ENCODE measurements at places on chromosomes 3 and 15.
A peak's percentile ranks its signal among the peaks of the same experiment; 100 is the strongest.

DNA sequence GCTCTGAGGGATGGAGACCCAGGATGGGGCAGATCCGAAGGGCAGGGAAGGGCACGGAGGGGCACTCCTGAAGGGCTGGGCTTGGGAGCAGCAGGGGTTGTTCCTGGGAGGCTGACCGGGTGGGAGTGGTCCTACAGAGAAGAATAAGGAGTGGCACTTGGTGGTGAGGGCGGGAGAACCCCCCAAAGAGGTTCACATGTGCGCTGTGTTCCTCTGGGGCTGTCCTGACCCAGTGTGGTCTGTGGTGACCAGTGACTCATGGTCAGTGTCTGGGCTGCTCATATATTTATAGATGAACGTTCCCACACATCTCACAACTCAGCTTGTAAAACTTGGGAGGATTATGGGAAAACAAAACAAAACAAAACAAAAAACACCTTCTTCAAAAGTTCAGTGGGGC, 10.0 kb downstream of the TRPM1 start:
- DNase-seq: no peak

DNA sequence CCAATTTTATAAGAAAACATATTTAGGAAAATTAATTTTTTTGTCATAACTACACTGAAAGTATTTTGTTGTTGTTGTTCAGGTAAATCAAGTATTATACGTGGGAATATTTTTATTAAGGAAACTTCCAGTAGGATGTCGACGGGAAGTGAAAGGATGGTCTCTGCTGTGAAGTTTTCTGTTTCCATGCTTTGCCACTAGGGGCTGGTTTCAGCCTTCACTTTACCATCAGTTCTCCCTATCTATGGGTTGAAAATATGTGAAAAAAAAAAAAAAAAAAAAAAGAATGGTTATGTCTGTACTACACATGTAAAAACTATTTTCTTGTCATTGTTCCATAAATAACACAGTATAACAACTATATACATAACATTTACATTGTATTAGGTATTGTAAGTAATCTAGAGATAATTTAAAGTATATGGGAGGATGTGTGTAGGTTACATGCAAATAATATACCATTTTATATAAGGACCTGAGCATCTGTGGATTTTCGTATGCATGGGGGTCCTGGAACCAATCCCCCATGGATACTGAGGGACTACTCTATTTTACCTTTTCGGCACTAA, 136.7 kb downstream of the SMAD6 start:
- no peak for DNase-seq

- no peak for DNase-seq
These were observed 253.8 kb upstream of the COL8A1 start for GRCh38 chr3:99384596-99384995.

DNA sequence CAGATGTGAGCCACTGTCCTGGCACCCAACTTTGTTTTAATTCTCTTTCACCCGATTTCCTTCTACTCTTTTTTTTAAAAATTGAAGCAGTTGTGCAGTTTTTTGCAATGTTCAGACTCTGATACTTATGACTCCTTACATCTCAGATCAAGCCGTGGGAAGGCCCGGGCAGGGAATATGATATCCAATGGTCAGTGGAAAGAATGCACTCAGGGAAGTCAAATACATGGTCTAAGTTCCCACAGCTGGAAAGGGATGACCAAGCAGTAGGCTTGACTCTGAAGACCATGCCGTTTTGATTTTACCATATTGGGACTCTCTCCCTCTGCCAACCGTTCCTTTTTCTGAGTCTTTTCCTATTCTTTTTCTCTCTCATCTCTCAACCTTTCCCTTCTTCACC, 157.2 kb downstream of the RPLP1 start:
- no peak for DNase-seq

- DNase-seq: peak; percentile 27
These were observed 58.0 kb downstream of the CHD2 start for GRCh38 chr15:92958105-92958504.

- DNase-seq: no peak
These were observed 9.3 kb upstream of the SLC28A1 start for GRCh38 chr15:84874981-84875699.

GRCh38 chr3:189038773-189039745, 132.7 kb upstream of the TPRG1 start:
- DNase-seq: no peak

DNA sequence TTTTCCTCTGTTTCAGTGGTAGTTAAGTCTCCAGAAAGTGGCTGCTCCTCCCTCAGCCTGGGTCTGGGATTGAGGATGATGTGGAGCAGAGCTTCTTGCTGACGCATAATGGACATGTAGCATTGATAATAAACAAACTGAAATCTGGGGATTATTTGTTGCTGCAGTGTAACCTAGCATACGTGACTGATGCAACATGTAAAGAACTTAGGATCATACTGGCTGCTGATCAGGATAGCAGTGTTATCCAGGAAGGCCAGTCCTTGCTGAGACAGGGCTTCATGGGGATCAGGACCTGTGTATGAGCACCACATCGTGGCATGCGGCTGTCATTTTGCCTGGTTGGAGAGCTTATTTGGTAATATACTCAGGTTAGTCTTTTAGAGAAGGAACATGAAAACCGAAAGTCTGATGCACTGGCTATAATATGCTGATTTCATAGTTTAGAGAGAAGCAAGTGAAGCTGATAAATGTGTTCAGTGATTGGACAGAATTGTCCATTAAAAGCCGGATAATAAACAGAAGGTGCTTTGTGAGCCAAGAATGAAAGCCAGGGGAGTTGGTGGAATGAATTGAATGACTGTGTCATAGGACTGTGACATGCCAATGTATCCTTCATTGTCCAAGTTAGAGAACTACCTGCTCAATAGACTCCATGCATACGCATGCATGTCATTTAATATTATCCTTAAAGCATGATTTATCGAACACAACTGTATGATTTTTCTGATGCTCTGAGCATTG, 4.1 kb downstream of the MINAR1 start:
- DNase-seq: no peak

Measured in stimulated activated CD8-positive, alpha-beta memory T cell treated with anti-CD3 and anti-CD28 coated beads, Interleukin-4, amount 100 ng/mL, for 4 hours (primary cell).